ENCODE measurements at places on chromosomes 6 and 20.

DNA sequence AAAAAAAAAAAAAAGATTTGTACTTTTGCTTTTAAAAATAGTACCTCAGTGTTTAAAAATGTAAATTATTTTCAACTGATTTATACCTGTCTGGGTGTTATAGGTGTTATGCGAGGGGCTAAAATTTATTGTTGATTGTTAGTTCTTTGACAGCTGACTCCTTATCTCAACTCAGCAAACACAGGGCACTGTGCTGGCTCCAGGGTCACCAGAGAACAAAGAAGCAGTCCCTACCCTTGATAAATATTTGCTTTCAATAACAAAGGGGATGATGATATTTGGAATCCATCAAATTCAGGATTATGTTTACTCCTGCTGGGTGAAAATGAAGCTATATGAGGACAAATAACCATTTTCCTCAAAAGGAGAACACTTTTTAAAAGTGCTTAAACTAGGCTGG lies 34.2 kb upstream of the KAT14 start:
- DNase-seq: no peak

DNA sequence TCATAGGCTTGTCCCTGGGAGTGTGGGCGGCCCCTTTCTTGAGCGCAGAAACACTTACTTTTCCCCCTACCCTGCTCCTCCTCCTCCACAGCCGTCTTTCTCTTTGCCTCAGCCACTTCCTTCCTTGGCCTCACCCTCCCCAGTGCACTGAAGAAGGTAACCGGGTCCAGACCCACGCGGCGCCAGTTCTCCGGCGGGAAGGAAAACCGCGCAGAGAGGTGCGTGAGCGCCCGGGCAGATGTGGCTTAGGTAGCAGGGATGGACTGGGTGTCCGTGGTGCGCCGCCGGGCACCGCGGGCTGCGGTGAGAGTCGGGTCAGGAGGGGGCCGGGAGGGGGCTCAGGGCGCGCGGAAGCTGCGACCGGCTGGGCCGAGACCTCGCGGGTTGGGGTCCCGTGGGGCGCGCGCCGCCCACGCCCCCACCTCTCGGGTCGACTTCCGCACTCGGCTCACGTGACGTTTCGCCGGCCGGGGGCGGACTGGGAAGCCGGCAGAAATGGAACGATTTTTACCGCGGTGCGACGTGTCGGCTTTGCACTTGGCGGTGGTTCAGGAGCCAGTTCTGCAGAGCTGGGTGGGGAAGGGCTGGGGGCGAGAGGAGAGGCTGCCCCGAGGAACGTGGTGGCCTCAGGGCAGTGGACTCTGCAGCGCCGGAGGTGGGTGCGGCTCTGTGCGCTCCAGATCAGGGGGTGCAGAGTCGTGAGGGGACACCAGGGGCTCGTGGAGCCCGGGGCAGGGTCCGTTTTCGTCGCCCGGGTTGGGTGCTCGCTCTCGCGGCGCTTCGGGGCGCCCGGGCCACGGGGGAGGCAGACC lies at the start of gene ABRACL:
ABRACL (plus strand) TSS at position 88 of the 812 bp plus-strand sequence. CDS start 5,416 bp downstream, outside the sequence.
- DNase-seq: peak; percentile 44

DNA sequence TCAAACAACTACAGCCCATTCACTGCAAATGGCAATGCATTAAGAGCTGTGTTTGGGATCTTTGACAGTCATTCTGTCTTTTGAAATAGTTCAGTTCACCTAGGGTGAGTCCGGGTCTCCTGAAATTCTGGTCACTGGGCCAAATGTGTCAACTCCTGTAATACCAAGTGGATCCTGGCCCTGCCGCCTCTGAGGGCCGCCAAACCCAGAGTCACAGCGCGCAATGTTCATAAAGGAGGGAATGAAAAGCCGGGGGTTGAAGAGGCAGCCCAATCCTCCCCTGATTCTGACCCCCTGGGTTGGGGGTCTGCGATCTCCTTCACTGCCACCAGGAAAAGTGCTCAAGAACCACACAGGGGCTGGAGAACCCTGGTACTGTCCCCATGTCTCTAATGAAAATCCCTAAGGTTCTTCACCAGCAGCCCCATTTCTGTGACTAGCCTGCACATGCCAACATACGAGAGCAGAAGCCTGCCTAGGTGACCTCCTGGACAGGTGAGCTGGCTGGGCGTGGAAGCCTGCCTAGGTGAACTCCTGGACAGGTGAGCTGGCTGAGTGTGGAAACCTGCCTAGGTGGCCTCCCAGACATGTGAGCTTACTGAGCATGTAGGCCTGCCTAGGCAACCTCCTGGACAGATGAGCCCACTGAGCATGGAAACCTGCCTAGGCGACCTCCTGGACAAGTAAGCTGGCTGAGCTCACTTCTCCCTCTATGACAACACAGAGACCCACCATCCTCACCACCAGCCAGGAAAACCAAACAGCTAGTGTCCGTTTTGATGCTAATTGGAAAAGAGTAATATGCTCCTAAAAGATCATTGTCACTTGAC lies 16.1 kb upstream of the APMAP start:
- DNase-seq: no peak

GRCh38 chr6:131394768-131395432 lies 178.1 kb upstream of the ARG1 start:
- DNase-seq: no peak

DNA sequence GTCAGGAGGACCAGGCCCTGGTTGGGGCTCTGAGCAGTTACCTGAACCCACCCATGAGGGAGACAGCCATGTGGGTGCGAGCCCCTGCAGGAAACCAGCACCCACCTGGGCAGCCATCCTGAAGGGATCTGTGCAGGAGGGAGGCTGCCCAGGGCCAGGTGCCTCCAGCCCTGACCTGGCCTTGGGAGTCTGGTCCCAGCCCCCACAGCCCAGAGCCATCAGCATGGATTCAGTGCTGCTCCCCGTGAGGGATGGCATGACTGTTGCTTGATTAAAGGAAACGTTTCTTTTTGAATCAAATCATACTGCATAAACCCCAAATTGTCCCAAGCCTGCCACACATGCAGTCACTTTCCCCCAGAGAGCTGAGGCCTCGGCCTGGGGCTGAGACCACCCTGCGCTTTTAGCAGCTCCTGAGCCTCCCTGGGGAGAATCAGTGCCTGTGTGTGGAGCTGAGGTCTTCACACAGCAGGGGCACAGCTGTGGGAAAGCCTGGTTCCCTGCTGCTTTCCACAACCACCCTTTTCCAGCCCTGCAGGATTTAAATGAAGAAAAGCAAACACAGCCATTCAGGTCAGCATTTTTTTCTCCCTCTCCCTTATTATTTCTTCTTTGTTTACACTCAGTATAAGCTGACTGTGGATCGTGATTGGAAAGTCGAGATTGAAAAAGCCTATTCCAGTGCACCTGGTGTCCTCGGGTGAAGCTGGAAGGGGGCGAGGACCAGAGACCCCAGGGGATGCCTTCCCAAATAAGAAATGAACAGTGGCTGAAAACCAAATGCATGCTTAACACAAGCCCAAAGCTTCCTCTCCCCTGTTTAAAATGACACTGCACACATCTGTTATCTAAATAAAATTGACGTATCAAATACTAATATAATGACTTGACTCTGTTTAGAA lies 283.9 kb downstream of the SMOC2 start:
- DNase-seq: no peak

- no peak for DNase-seq
These were observed 19.6 kb upstream of the SAMHD1 start for GRCh38 chr20:36971103-36971502.

GRCh38 chr20:56348746-56349145 lies 10.0 kb upstream of the FAM210B start:
- DNase-seq: no peak

GRCh38 chr20:64106981-64107735 lies at the start of gene NPBWR2:
NPBWR2 (minus strand) TSS chr20:64107565; CDS start chr20:64106831, 734 bp downstream.
- DNase-seq: no peak

DNA sequence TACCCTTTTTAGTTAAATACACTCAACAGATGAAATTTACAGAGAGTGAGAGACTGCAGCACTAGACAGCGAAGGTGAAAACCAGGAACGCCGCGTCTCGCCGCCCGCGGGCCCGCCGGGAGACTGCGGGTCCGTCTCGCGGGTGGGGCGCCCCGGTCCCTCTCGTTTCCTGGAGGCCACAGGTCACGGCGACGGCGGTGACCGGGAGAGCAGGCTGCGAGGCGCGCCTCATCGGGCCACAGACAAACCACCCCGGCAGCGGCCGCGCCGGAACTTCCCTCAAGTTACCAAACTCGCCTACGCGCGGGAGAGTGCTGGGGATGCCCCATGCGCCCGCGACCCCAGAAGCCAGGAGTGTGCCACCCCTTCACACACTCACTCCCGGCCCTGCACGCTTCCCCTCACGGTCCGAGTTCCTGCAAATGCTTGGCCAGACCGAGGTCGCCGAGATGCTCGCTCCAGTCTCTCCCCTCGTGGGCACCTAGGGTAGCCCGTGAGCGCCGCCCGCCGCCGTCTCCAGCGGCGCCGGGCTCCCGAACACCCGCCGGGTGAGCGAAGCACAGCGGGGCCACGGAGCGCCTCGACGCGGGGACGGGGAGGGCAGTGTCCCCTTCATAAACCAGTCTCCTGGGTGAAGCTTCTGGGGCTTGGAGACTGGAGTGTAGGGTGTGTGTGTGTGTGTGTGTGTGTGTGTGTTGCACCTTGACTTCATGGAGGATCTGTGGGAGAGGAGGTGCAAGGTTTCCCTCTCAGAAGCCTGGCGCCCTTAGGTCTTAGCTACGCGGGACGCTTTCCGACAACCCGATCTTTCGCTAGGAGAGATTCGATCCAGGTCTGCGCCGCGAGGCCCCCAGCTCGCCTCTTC lies 1.4 kb downstream of the BACH2 start:
- peak; percentile 41 for DNase-seq

GRCh38 chr6:73968221-73968757 lies 272.3 kb downstream of the CD109 start:
- no peak for DNase-seq

- no peak for DNase-seq
These were observed 232.7 kb upstream of the SGK1 start for GRCh38 chr6:134550604-134551003.

GRCh38 chr6:13760307-13761304 lies 49.0 kb upstream of the RANBP9 start:
- DNase-seq: no peak

GRCh38 chr20:23857962-23858595 lies 21.5 kb downstream of the CST5 start:
- DNase-seq: no peak

- no peak for DNase-seq
These were observed 139.4 kb upstream of the HMGN3 start for GRCh38 chr6:79373880-79374279.

DNA sequence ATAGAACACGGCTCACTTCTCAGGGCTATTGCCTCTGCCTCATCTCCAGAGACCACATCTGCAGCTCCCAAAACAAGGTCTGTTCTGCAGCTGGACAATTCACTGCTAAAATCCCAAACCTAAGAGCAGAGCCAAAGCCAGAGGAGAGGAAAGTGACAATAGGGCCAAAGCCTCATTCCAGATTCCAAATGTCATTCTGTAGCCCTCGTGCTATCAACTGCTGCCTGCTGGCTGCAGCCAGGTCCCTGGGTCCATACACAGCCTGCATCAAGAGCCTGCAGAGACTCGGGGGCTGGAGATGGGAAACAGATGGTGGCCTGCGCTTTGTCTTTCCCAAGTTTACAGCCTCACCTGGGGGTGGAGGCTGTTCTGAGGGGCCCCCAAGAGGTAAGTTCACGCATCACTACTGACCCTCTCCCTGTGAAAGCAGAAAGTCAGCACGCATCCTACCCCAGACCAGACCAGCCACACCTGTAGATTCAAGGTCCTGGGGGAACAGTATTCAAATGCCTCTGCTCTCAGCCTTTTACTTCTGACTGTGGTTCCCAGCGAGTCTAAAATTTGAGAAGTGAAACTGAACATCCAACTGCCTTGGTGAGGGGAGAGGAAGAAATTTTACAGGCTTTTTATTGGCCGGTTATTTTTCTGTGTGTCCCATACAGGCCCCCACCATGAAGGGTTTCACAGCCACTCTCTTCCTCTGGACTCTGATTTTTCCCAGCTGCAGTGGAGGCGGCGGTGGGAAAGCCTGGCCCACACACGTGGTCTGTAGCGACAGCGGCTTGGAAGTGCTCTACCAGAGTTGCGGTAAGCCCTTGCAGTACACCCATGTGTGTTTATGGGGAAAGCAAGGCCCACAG lies at the start of gene LY86:
LY86 (plus strand) TSS at position 657 of the 860 bp plus-strand sequence; CDS start at position 672, 15 bp downstream.
- no peak for DNase-seq

GRCh38 chr6:81623106-81623759 lies 129.2 kb downstream of the TENT5A start:
- DNase-seq: no peak

Data from HuH-7.5 (cell line).